Aorta (tissue), 5 donors: ENCODE measurements at places on chromosomes 3 and 15. TPM values are rescaled to one million over a fixed set of nuclear protein-coding genes. Genes with fewer than 3 reads are reported as not detected.

DNA sequence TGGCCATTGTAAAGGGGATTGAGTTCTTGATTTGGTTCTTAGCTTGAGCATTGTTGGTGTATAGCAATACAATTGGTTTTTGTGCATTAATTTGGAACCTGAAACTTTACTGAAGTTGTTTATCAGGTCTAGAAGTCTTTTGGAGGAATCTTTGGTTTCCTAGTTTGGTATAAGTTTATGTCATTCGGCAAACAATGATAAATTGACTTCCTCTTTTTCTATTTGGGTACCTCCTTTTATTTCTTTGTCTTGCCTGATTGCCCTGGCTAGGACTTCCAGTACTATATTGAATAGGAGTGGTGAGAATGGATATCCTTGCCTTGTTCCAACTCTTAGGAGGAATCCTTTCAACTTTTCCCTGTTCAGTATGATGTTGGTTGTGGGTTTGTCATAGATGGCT, 32.1 kb downstream of the SPESP1 start:
- DNase-seq: no peak

GRCh38 chr3:14392231-14392630, 10.2 kb upstream of the SLC6A6 start:
- DNase-seq: no peak

DNA sequence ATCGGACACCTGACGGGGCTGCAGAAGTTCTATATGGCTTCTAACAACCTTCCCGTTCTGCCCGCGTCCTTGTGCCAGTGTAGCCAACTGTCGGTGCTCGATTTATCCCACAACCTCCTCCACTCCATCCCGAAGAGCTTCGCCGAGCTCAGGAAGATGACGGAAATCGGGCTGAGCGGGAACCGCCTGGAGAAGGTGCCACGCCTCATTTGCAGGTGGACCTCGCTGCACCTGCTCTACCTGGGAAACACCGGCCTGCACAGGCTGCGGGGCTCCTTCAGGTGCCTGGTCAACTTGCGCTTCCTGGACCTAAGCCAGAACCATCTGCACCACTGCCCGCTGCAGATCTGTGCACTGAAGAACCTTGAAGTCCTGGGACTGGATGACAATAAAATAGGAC, 9.8 kb upstream of the LRRC34 start:
- no peak for DNase-seq

GRCh38 chr15:77664428-77664827, 31.7 kb upstream of the LINGO1 start:
- DNase-seq: no peak

DNA sequence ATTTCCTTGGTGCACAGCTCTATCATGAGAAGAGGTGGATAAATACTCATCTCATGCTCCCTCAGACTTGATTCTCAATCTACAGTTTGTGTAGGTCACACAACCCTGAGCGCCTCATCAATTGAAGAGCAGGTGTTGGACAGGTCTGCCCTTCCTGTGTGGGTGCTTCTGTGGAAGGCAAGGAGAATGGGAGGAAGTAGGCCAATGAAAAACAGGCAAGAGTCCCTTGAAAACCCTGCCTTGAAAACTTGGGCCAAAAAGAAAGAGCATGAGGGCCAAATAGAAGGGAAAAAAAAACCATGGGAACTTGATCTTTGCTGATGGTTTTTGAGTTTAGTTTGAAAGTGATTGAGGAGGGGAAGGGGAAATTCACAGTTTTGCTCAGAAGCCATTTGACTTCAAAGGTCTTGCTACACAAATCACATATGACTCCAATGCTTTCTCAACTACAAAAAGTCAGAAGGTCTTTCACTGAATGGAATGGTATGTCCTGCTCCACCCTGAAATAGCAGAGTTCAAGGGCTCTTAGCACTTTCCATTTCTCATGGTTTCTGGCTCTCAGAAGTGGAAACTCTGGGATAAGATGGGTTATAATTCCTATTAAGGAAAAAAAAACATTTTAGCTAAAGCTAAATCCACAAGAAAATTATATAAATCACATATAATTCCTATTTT, 37.2 kb upstream of the TM4SF1 start:
- DNase-seq: no peak

DNA sequence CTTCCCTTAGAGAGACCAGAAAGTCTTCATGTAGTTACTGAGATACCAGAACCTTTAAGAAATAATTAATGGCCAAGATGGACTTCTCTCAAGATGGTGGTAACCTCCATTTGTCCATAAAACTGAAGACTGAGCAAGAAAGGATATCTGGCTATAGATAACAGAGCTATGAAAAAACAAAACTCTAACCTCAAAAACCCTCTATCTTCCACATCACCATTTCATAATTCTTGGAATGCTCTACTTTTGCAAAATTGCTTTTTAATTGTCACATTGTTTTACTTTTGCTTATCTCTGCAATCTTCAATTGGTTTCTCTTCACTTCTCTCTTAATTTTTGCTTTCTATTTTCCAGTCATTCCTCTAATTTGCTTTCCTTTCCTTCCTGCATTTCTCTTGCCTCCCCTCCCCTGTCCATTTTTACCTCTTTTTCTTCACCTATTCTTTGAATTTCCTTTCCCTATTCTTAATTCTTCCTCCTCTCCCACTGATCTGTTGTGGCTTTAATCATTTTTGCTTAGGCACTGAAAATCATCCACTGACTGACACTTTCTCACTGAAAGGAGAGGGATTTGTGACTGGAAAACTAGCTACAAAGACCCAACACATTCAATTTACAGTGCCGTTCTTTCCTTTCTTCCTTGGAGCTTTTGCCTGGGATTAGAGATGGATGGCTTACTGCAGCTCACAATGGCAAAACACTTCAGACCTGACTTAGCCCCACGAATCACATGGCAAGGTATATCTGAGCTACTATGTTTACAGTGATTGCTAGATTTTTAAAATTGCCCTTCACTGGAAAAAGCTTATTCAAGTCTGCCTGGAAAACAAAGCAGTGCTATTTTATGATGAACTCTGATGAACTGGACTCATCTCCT, 242.8 kb downstream of the CHST2 start:
- DNase-seq: no peak

GRCh38 chr15:45650889-45651525, 16.2 kb downstream of the SQOR start:
- DNase-seq: no peak

DNA sequence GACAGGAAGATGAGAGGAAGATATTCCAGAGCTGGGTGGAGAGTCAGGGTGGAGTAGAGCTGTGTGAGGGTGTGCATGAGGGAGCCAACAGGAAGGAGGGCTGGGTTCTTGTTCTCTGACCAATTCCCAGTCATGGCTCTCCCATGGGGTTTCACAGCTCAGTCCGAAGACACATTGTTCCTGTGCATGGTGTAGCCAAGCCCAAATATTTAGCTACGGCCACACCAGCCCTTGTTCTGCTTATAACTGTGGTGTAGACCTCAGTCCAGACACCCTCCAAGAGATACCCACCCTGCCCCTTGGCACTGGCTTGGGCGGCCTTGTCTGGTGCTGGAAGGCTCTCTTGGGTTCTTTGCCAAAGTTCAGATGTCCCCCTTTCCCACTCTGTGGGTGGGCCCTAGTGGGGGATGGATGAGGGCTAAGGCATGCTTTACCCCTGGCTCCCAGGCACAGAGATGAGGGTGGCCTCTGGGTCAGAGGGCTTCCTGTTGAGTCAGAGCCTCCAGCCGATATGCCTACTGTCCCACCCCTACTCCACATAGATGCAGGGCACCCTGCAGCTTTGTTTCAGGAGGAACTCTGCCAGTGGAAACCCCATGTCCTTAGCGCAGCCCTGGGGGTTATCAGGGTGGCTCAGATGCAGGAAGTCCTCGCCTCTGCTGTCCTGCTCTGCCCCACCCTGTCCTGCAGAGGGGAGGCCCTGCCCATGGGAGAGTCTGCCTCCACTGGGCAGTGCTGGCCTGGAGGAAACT, 271.2 kb upstream of the CTDSPL start:
- peak; percentile 79 for DNase-seq

GRCh38 chr3:195095035-195095703, 175.8 kb downstream of the XXYLT1 start:
- peak; percentile 26 for DNase-seq

DNA sequence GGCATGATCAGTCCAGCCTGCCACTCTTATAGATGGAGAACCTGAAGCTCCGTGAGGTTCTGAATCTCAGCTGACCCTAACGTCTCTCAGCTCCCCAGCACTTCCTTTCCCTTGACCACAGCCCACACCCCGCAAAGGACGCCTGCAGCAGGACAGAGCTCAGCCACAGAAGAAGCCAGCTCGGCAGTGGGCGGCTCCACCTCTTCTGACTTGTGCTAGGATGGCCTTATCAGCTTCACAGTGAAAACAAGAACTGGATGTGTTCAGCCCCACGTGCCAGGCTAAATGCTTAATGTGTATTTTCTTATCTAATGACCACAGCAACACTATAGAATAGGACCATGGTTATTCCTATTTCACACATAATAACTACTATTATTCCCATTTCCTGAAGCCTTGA, 127.6 kb downstream of the ARNT2 start:
- DNase-seq: no peak

- no peak for DNase-seq
Observed at GRCh38 chr3:186540835-186541226, 3.3 kb downstream of the CRYGS start.

The ACAN gene
- 312 TPM for total RNA-seq

The ZNF385D gene
- total RNA-seq: 108 TPM

The ISG20 gene
- 13.3 TPM for total RNA-seq

The GOLGA6A gene
- total RNA-seq: not detected

The SPATA12 gene
- not detected for total RNA-seq
